ENCODE measurements at places on chromosomes 16 and 17.

- DNase-seq: no peak
- no peaks in the 10 kb centered on the region for H3K27me3 ChIP-seq
- no peaks in the 10 kb centered on the region for H3K36me3 ChIP-seq
- H3K4me1 ChIP-seq: peaks cover 30% of the 10 kb centered on the region
- H3K4me3 ChIP-seq: no peak overlapping the region
These were observed 57.8 kb downstream of the NEUROD2 start for GRCh38 chr17:39549747-39550573.

DNA sequence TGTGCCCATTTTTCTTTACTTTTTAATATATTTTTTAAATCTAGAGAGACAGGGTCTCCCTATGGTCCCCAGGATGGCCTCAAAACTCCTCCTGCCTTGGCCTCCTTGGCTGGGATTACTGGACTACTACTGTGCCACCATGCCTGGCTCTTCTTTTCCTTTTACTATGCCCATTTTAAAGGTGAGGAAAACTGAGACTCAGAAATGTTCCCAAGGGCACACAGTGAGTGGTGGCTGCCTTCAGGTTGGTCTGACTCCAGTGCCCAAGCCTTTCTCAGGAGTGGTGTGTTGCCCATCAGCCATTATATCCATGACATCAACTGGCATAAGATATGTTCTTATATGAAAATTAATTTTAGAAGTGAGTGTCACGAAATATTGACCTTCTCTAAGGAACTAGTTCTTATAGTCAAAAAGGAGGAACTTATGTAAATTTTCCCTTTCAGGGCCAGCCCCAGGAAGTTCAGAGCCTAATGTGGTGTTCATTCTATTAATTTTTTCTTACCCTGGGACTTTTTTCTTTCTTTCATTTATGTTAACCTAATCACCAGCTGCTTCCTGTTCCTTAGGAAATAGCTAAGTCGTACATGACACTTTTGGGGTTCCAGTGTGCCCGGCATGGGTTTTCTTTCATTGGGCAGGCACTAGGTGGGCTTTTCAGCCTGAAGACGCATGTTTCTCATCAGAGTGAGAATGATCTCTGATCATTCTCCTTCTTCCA, 17.9 kb upstream of the SPN start:
- H3K36me3 ChIP-seq: no peaks in the 10 kb centered on the region
- H3K27ac ChIP-seq: no peak overlapping the region
- no peaks in the 10 kb centered on the region for H3K27me3 ChIP-seq
- peaks cover 49% of the 10 kb centered on the region for H3K4me1 ChIP-seq

GRCh38 chr16:87037012-87037411, 280.2 kb downstream of the C16orf95 start:
- no peaks in the 10 kb centered on the region for H3K4me1 ChIP-seq
- no peak overlapping the region for H3K4me3 ChIP-seq
- H3K27ac ChIP-seq: no peak overlapping the region
- peaks cover 2% of the 10 kb centered on the region for H3K27me3 ChIP-seq
- H3K36me3 ChIP-seq: no peaks in the 10 kb centered on the region
- no peak for DNase-seq

DNA sequence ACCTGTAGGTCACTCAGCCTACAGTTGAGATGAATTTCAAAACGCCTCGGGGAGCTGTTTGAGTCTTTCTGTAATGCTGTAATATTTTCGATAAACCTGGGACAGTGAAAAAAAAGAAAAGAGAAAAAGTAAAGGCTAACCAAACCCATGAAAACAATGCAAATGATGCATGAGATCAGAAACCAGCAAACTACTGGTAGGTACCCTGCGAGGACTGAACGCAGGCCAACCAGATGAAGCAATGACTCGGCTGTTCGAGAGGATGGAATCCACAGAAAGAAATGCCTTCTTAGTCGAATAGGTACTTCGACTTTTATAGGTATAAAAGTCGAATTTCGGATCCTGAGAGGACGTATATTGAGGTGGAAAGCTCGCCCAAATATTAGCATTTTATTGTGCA, 509 bp upstream of the ATAD5 start:
- peaks cover 3% of the 10 kb centered on the region for H3K36me3 ChIP-seq
- peak overlapping the region; percentile 95 for H3K27ac ChIP-seq
- no peaks in the 10 kb centered on the region for H3K27me3 ChIP-seq
- no peak for DNase-seq
- peak overlapping the region; percentile 99 for H3K4me3 ChIP-seq
- peaks cover 12% of the 10 kb centered on the region for H3K4me1 ChIP-seq

- peaks cover 41% of the 10 kb centered on the region for H3K27me3 ChIP-seq
- no peaks in the 10 kb centered on the region for H3K4me1 ChIP-seq
- H3K27ac ChIP-seq: no peak overlapping the region
- no peak for DNase-seq
- no peak overlapping the region for H3K4me3 ChIP-seq
These were observed 31.5 kb upstream of the FOXF1 start for GRCh38 chr16:86478779-86479178.

DNA sequence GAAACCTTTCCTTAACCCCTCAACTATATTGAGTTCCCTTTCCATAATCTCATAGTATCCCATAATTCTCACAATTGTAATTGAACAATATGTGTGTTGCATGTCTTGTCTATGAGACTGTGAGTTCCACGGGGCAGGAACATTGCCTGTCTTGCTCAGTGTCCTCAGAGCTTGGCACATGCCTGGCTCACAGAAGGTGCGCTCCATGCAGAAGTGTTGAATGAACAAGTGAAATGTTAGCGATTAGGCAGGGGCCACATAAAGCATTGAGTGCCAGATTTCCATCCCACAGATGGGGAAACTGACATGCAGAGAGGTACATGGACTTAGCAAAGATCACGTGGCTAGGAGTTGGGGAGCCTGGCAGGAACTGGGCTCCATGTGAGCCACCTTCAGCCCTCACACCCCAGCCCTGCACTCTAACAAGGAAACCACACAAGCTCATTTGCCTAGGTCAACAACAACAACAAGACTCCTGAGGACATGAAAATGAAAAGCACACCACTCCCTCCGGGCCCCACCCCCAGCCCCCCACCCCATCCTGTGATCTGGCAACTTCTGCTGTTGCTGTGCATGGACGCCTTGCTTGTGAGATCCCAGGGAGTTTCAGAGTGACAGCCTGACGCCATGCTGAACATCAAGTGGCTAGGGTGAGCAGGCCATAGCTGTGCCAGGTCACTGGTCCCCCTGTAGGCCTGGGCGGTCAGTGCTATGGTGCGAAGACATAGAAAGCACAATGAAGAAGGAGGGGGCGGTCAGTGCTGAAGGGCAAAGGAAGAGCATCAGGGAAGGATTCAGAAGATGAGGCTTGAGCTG, 5.0 kb downstream of the PIK3R5 start:
- peaks cover 32% of the 10 kb centered on the region for H3K36me3 ChIP-seq
- H3K4me3 ChIP-seq: peak overlapping the region; percentile 75
- H3K27me3 ChIP-seq: no peaks in the 10 kb centered on the region
- peaks cover 58% of the 10 kb centered on the region for H3K4me1 ChIP-seq

GRCh38 chr17:80955671-80956280, 35.9 kb upstream of the CHMP6 start:
- no peak overlapping the region for H3K4me3 ChIP-seq
- no peaks in the 10 kb centered on the region for H3K27me3 ChIP-seq
- H3K27ac ChIP-seq: no peak overlapping the region
- H3K4me1 ChIP-seq: no peaks in the 10 kb centered on the region
- DNase-seq: peak; percentile 23

DNA sequence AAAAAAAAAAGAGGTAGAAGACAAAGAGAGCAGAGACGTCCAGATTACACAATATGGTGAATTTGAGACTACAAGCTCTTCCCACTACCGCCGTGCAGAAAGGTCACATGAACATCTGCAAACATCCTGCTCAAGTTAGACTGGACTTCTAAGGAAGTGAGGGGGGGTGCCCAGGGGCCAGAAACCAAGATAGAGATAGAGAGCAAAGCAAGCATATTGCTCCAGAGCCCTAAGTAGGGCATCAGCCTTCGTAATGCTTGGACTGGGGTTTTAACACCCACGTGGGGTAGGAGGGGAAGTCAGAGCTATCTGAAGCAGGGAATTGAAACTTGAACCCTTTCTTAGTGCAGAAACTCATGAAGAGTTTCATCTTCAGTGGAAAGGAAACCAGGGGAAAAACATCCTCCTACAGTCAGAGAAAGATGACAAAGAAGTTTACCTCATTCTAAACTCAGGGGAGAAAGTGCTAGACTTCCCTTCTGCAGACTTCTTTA, 8.7 kb downstream of the CLEC19A start:
- no peaks in the 10 kb centered on the region for H3K36me3 ChIP-seq
- H3K4me1 ChIP-seq: no peaks in the 10 kb centered on the region
- no peak overlapping the region for H3K4me3 ChIP-seq
- peaks cover 36% of the 10 kb centered on the region for H3K27me3 ChIP-seq
- H3K27ac ChIP-seq: no peak overlapping the region
- no peak for DNase-seq

GRCh38 chr17:43134774-43135453, 9.8 kb upstream of the BRCA1 start:
- H3K4me1 ChIP-seq: peaks cover 8% of the 10 kb centered on the region
- no peak overlapping the region for H3K27ac ChIP-seq
- H3K36me3 ChIP-seq: peaks cover 14% of the 10 kb centered on the region
- DNase-seq: no peak
- H3K27me3 ChIP-seq: no peaks in the 10 kb centered on the region

DNA sequence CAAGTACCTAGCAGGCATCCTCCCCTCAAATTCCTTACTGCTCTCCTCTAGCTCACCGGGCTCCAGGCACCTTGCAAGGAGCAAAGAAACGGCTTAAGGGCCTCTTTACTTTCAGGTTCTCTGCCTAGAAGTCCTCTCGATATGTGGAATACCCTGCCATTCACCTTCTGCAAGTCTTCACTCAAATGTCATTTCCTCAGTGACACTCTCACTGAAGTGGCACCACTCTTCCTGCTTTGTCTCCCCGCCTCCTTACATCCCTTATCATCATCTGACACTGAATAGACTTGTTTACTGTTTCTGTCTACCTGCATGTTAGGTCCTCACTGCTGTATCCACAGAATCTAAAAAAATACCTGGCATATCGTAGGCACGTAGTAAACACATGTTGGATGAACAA, 947 bp downstream of the SLC7A6OS start:
- H3K4me1 ChIP-seq: peaks cover 50% of the 10 kb centered on the region
- H3K4me3 ChIP-seq: peak overlapping the region; percentile 97
- no peak for DNase-seq
- H3K27ac ChIP-seq: peak overlapping the region; percentile 97

GRCh38 chr17:17692353-17693252, 11.3 kb downstream of the RAI1 start:
- H3K27ac ChIP-seq: peak overlapping the region; percentile 100
- H3K36me3 ChIP-seq: no peaks in the 10 kb centered on the region

DNA sequence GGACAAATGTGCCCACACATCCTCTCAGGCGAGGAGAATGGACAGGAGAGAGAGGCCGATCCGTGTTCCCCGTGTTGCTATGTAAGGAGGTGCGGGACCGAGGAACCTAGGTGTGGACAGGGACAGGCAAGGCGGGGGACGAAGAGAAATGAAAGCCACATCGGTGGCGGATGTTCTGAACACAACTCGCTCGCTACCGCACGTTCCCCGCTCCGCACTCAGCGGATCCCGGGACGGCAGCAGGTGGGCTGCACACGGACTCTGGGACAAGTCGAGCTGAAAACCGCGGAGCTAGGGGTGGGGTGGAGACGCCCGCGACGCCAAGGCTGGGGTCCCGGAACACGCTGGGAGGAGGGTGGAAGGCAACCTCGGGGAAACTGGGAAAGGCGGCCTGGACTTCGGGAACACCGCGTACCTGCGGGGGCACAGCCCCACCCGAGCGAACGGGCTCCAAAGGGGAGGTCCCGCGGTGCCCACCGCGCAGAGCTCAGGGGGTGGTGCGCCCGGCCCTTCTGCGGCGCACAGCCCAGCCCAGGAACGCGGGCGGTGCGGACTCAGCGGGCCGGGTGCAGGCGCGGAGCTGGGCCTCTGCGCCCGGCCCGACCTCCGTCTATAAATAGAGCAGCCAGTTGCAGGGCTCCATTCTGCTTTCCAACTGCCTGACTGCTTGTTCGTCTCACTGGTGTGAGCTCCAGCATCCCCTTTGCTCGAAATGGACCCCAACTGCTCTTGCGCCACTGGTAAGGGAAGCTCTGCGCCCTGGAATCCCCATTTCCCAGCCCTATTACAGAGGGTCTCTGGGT, at the start of gene MT1E:
Gene MT1E (plus strand): TSS at position 642 of the 803 bp plus-strand sequence. CDS start 71 bp downstream, at position 713.
- H3K4me1 ChIP-seq: peaks cover 17% of the 10 kb centered on the region
- DNase-seq: peak; percentile 34
- H3K27ac ChIP-seq: peak within 1 kb of the TSS; percentile 87
- peaks cover 2% of the 10 kb centered on the region for H3K36me3 ChIP-seq

- H3K27me3 ChIP-seq: no peaks in the 10 kb centered on the region
- no peaks in the 10 kb centered on the region for H3K36me3 ChIP-seq
- H3K4me1 ChIP-seq: peaks cover 23% of the 10 kb centered on the region
- no peak overlapping the region for H3K27ac ChIP-seq
- no peak for DNase-seq
- H3K4me3 ChIP-seq: no peak overlapping the region
These were observed 342.5 kb downstream of the CPPED1 start for GRCh38 chr16:12461201-12461600.

DNA sequence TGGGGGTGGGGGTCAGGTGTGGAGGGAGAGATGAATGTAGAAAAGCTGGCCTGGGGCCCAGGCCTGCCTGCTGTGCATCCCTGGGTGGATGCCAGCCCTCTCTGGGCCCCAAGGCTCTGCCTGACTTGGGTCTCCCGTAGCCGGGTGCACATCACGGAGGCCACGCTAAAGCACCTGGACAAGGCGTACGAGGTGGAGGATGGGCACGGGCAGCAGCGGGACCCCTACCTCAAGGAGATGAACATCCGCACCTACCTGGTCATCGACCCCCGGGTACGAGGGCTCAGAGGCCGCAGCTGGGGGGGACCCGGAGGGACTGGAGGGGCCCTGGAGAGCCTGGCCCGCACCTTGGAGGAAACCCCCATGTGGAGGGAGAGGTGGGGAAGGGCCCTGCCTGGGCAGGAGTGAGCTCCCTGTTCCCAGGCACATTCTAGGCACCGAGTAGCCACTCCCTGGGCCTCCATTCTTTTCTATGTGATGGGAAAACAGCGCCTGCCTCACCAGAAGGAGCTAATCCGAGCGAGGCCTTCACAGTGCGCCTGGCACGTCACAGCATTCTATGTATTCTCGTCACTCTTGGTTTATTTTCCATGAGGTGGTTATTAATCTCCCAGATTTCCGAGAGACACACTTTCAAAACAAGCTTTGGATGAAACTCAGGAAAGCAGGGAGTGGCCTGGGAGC, 34.7 kb downstream of the ADCY7 start:
- H3K27ac ChIP-seq: no peak overlapping the region
- no peaks in the 10 kb centered on the region for H3K27me3 ChIP-seq
- H3K36me3 ChIP-seq: peaks cover 67% of the 10 kb centered on the region

GRCh38 chr16:84614073-84614459, 3.8 kb downstream of the COTL1 start:
- H3K27me3 ChIP-seq: no peaks in the 10 kb centered on the region
- no peak for DNase-seq
- peaks cover 37% of the 10 kb centered on the region for H3K36me3 ChIP-seq
